Psoas muscle (tissue), 8 donors: ENCODE measurements at places on chromosomes 5 and 9. TPM values are rescaled to one million over a fixed set of nuclear protein-coding genes. Genes with fewer than 3 reads are reported as not detected.

The SMIM15 gene
- total RNA-seq, result 10.6 TPM

The TMEM252 gene
- total RNA-seq, result not detected

The VCAN gene
- 8.8 TPM for total RNA-seq

The CAMK2A gene
- 41.7 TPM for total RNA-seq

The SPTLC1 gene
- 20.9 TPM for total RNA-seq

GRCh38 chr5:129445379-129445778 is 14.7 kb upstream of the ADAMTS19 start:
- no peak for DNase-seq

- no peak for DNase-seq
Observed at GRCh38 chr5:43099640-43100039, 21.1 kb upstream of the ZNF131 start.

- no peak for DNase-seq
Observed at GRCh38 chr5:560792-561166, 36.5 kb upstream of the SLC9A3 start.

GRCh38 chr5:73694089-73694488 is 68.1 kb downstream of the ARHGEF28 start:
- no peak for DNase-seq

- DNase-seq, result peak; percentile 19
Observed at GRCh38 chr5:179198825-179199224, 138.7 kb downstream of the ZNF354C start.

DNA sequence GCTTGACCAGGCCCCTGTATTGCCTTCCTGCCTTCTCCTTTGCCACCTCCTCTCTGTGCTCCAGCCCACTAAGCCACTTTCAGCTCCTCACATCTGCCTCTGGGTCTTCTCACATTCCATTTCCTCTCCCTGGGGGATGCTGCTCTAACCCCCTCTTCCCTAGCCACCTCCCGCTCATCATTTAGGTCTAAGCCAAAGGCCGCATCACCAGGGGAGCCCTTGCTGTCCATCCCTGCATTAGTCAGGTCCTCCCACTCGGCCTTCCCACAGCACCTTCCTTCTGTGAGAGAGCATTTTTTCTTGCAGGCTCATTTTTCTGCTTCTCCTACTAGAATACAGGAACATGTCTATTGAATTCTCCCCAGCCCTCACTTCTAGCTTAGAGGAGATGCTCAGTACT is 72.6 kb upstream of the GALNT10 start:
- DNase-seq, result no peak

GRCh38 chr5:181281077-181281983 is 20.4 kb upstream of the TRIM52 start:
- DNase-seq, result no peak

GRCh38 chr9:93509084-93509483 is 55.7 kb upstream of the FAM120AOS start:
- no peak for DNase-seq

GRCh38 chr9:129322022-129322621 is 144.1 kb upstream of the IER5L start:
- DNase-seq, result peak; percentile 45

GRCh38 chr9:107112707-107113243 is 170.3 kb upstream of the RAD23B start:
- DNase-seq, result no peak

DNA sequence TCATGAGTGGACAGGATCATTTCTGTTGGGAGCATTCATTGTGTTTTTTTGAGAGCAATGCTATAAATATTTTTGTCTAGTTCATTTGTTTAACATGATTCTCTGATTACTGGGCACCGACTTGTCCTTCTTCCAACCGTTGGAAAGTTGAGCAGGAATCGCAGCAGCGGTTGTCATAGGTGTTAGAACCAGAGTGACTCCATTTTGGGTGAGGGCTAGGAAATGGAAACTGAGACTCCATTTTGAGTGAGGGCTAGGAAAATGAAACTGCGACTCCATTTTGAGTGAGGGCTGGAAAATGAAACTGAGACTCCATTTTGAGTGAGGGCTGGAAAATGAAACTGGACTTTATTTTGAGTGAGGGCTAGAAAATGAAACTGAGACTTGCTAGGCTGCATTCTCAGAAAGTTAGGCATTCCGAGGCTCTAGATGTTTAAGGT is 100.6 kb downstream of the ICE1 start:
- no peak for DNase-seq
